ENCODE measurements at places on chromosomes 4 and X. TPM values are rescaled to one million over a fixed set of nuclear protein-coding genes. Genes with fewer than 3 reads are reported as not detected.

GRCh38 chr4:152957437-152958171, 21.5 kb downstream of the FHDC1 start:
- no peak for DNase-seq

DNA sequence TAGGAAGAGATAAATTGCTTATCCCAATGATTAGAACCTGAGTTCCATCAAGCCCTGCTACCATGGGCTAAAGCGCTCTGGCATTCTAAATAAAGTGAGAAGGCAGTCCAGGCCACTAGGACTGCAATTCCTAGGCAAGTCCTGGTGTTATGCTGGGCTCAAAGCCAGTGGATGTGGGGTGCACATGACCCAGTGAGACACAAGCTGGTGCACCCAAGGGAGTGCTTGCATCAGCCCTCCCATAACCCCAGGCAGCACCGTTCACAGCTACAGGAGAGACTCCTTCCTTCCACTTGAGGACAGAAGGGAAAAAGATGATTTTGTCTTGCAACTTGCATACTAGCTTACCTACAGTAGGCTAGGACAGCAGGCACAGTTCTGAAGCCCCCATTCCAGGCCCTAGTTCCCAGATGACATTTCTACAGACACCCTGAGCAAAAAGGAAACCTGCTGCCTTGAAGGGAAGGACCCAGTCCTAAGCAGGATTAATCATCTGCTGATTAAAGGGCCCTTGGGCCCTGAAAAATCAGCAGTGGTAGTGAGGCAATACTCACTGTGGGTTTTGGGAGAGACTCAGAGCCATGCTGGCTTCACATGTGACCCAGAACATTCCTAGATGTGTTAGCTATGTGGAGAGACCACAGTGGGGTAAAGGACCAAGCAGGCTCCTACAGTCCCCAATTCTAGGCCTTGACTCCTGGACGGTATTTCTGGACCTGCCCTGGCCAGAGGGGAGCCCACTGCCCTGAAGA, 77.8 kb downstream of the KLHL13 start:
- no peak for DNase-seq

DNA sequence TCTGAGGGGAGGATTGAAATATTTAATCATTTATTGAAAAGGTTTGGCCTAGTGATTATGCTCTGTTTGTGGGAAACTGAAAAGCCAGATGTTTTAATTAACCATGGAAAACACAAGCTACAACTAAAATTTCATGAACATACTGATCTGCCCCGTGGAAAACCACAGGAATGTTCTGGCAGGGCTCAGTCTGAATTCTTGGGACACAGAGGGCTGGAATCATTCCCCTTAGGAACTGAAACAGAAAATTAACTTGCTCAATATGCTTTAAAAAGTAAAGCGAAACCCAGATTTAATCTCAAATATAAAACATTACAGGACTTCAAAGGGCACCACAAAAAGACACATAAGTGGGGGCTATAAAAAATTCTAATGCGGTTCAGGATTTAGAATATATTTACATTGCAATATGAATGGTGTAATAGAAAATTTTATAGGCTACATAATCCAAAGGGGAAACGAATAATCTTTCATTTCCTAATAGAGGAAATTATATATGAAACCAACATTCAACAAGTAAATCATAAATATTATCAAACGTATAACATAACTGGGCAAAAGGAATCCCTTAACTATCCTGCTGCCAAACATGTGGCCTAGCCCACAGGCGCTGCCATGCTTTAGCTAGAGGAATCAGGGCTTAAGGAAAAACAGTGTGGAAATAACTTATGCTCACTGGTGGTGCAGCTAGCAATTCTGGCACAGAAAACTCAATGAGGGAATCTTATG, 70.9 kb downstream of the APBB2 start:
- peak; percentile 74 for DNase-seq

DNA sequence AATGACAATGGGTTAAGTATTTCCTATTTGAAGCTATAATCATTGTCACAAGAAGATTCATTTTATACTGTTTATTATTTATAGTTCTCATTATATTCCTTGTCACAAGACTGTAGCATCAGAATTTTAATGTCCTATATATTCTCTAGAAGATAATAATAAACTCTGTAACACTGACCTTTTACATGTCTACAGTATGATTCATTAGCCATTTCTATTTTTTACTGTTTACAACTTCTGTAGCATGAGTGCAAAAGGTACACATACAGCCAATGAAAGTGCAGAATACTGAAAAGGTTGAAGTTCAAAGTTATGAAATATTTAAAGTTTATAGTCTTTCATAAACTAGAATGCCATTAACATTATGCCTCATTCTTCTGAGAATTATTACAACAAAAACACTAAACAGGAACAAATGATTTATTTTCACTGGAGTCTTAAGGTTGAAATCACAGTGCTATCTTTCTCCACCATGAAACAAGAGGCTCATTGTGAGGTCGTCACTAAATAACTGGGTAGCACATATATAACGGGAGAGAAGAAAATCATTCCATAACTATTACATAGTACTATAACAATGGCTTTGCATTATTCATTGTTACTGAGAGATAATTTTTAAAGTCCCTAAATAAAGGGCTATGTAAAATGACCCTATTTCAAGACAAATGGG, 4.9 kb downstream of the PRR32 start:
- no peak for DNase-seq

DNA sequence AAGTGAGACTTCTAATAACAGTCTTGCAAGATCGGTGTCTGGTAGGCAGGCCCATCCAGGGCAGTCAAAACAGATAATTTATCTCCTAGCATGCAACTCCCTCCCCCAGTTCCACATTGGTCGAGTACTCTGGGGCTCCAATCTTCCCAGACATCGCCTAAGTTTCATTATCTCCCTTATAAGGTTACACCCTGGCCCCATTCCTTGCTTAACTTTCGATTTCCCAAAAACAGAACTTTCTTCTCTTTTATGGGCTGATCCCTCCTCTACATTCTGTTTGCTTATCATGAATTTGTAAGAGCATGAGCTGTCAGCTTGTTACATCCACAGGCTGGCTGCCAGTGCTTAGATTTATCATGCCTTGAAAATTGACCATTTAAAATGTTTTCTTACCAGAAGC, 471.3 kb downstream of the TECRL start:
- no peak for DNase-seq

DNA sequence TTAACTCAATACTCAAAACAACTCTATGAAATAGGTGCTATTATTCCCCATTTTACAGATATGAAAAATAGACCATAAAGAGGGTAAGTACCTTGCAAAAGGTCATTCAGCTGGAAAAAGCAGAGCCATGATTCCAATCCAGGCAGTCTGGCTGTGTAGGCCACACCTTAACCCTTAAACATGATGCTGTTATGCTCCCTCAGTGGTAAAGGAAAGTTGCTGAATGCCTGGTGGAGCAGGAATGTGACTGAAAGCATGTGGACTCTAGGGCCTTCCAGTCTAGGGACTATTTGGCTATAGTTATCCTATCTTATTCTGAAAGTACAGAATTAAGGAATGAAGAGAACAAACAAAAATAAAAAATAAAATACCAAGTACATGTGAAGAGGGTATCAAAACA, 19.6 kb downstream of the RP2 start:
- DNase-seq, result no peak

DNA sequence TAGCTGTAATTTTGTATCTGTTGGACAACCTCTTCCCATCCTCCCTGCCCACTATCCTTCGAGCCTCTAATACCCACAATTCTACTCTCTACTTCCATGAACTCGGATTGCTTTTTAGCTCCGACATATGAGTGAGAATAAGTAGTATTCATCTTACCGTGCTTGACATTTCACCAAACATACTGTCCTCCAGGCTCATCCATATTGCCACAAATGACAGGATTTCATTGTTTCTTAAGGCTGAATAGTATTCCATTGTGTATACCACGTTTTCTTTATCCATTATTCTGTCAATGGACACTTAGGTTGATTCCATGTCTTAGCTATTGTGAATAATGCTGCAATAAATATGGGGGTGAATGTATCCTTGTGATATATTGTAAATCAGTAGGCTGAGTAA, 26.4 kb upstream of the TTC29 start:
- DNase-seq, result no peak

DNA sequence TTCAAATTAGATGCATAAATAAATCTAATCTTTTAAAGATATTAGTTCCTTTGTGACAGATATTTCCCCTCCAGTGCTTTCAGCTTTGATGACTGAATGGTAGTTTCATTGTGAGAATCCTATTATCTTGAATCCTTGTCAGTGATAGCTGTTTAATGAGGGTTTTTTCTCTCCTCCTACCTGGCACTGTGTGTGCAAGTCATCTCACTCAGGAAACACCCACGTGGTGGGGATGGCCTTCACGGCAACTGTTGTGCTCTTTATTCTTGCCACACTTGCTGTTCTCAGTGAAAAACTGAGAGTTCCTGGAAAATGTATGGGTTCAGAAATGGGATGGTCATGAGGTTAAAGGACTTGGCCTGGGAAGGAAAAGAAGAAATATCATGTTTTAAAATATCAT, 129.9 kb downstream of the SPRY1 start:
- no peak for DNase-seq

GRCh38 chr4:8225706-8226443, 26.8 kb downstream of the SH3TC1 start:
- DNase-seq, result no peak

- DNase-seq, result no peak
These were observed 49.4 kb upstream of the GUCY1A1 start for GRCh38 chr4:155617296-155617695.

- DNase-seq, result no peak
These were observed 50.3 kb downstream of the AGA start for GRCh38 chr4:177391953-177392352.

DNA sequence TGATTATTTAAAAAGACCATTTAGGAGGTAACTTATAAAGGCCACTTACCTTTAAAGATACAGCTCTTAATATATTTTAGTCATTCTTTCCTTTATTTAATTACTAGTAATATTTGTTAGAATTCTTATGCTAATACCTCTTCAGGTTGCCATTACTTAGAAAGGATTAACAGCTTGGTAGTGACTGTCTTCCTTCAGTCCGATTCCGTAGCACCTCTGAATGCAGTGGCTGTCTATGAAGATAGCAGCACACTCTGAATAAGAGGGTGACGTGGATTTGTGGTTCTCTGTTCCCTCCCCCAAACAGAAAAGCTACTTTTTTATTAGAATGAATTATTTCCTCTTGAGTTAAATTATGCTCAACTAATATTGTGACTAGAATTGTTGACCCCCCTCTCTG, 92.6 kb upstream of the TENM3 start:
- DNase-seq, result no peak

GRCh38 chr4:1406394-1406980, at the start of gene NKX1-1:
Gene NKX1-1 (minus strand): TSS chr4:1406442. CDS start chr4:1406442, 0 bp downstream.
- DNase-seq, result no peak

- peak; percentile 4 for DNase-seq
These were observed 226.4 kb downstream of the MAGEB5 start for GRCh38 chrX:26442340-26442739.

DNA sequence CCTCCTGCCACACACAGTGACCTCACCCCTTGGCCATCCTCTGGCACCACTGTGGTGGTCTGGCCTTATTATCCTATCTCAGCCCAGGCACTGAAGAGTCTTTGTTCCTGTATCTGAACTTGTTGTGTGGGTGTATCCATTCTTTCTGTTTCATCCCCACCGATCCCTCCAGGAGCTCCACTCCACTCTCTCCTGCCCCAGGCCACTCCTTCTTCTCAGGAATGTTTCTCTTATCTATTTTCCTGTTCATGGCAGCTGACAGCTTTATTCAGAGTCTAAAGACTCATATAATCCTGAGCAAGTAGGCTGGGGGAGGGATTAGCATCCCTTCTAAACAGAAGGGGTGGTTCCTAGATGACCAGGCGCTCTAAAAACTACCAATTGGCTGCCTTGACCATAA, 150.0 kb downstream of the ANAPC10 start:
- no peak for DNase-seq

DNA sequence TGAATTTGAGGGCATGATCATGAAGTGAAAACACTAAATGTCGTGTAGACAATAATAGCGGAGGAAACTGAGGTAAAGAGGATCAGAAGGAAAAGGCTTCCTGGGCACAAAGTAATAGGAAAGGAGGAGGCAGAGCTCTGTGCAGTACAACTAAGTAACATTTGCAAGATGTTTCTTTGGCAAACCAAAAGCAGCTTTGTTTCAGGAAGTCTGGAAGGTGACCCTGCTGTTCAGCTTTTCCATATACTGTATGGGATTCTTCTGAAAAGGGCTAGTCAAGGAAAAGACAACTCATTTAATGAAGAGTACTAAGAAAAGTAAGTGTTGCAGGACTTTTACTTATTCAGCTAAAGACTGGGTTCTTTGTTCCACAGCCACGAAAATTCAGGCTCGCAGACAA, 463.1 kb downstream of the PCDH7 start:
- no peak for DNase-seq

DNA sequence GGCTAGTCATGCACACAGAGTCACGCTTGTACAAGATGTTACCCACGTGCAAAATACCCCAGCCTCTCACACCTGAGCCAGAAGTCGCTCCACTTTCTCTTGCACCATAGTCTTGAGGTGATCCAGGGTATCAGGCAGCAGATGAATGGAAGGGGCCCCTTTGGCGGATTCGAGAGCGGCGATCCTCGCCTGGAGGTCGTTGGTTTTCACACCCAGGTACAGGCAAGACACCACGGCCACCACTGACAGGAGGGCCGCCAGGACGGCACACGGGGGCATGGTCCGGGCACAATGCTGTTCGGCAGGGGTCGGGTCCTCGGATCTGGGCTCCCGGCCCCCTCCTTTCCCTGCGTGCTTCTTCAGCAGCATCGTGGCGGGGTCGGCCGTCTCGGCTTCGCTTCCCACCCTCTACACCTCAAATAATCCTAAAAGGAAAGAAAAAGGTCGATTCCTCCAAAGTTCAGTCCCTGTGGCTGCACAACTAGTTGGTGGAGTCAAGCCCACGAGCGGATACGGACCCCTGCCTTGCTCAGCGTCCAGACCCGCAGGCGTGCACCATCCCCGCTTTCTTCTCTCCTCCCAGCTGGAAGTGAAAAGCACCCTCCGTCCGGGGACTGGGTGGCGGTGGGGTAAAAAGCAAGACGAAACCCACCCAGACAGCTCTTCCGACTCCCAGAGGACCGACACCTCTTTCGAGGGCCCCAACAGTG, 652 bp downstream of the COL25A1 start:
- DNase-seq, result no peak

- no peak for DNase-seq
These were observed 461 bp downstream of the FBXW7 start for GRCh38 chr4:152535360-152535902.

GRCh38 chrX:20144491-20144890, 2.9 kb upstream of the EIF1AX start:
- no peak for DNase-seq

- DNase-seq, result no peak
These were observed 13.3 kb upstream of the CDKL2 start for GRCh38 chr4:75643651-75644050.

The EDA gene
- 9.2 TPM for total RNA-seq

The REPS2 gene
- total RNA-seq, result 26.0 TPM

The HPSE gene
- 2.0 TPM for total RNA-seq

The CD40LG gene
- not detected for total RNA-seq

The SAT1 gene
- total RNA-seq, result 638 TPM

The DCAF8L2 gene
- not detected for total RNA-seq

The EFNB1 gene
- total RNA-seq, result 74.4 TPM

The ADH4 gene
- 0.66 TPM for total RNA-seq

The MAGEB6B gene
- not detected for total RNA-seq

The ASIC5 gene
- total RNA-seq, result not detected

The EFHC2 gene
- 4.5 TPM for total RNA-seq

The C4orf54 gene
- total RNA-seq, result not detected

The SMR3B gene
- not detected for total RNA-seq

The ADGRG2 gene
- total RNA-seq, result 14.4 TPM

The IL21 gene
- not detected for total RNA-seq

The HTT-AS gene
- not detected for total RNA-seq

The FATE1 gene
- not detected for total RNA-seq

The USP53 gene
- 658 TPM for total RNA-seq

Data from tibial nerve (tissue), 4 donors.